Epithelial cell of proximal tubule (primary cell): ENCODE measurements at places on chromosomes 4 and X. TPM values are rescaled to one million over a fixed set of nuclear protein-coding genes. Genes with fewer than 3 reads are reported as not detected.

The CCKAR gene
- not detected in 2 replicates for total RNA-seq

DNA sequence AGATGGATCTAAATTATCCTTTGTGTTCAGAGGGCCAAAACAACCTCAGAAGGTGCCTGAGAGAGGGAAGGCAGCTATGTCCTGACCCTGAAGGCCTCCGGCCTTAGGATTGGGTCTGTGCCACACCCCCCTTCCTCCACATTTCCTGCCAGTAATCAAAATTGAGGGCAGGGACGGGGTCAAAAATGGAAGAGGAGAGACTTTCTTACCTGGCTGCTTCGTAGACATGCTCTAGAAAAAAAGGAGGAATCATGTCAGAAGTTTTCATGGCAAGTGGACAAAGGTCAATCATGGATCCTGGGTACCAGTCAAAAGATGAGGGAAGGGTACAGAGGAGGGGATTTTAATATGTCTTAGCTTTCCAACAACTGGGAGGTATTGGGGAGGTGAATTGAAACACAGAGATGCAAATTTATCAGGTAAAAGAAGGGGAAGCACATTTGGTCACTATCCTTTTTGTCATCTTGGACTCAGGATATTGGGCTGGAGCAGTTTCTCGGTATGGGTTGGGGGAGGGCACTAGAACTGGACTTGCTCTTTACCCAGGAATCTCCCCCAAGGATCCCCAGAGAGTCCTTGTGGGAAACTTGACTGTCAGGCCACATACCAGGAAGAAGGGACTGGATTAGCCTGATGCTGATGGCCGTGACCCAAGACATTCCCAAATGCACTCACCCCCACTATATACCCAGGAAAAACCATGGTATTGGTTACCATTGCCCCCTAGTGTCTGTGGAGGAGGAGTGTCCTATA is 17.1 kb downstream of the VSIG4 start:
- no peak for DNase-seq

DNA sequence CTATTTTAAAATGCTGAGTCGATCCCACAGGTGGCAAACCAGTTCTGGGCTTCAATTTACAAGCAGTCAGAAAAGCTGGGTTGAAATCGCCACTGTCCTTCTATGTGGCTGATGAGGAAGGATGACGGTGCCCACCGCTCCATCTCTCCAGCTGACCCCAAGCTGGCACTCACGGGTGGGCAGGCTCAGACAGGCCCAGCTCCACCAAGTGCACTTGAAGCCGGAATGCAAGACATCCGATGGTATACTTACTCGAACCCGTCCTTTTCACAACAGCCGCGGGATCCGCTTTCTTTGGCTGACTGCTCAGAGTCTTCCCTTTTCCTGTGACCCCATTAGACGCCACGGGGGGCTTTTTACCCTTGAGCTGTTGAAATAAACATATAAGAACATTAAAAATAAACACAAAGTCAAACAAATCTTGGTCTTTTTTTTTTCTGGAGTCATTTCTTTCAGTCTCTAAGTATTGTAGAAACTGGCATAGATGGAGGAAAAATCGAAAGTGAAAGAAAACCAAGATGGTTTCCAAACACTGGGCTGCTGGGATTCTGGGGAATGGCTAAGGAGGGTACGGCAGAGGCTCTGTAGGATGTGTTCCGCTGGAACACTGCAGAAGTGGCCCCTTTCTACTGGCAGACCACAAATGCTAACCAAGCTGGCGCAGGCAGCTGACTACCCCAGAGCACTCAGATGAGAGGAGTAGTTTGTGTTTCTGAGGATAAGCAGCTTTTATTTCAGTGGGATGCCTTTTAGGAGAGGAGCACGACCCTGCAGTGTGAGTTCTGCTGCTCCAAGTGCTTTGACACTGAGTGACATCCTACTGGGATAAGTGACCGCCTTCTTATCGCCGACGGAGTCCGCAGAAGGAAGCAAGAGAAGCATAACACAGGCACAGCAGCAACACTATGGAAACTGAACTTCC is 160.9 kb downstream of the AFAP1 start:
- DNase-seq: no peak

The TIGD4 gene
- 0.12 and 0.36 TPM in 2 replicates for total RNA-seq

The GC gene
- total RNA-seq: not detected in 2 replicates

- no peak for DNase-seq
Measured at GRCh38 chrX:49884290-49884862, 5.1 kb downstream of the USP27X start.

DNA sequence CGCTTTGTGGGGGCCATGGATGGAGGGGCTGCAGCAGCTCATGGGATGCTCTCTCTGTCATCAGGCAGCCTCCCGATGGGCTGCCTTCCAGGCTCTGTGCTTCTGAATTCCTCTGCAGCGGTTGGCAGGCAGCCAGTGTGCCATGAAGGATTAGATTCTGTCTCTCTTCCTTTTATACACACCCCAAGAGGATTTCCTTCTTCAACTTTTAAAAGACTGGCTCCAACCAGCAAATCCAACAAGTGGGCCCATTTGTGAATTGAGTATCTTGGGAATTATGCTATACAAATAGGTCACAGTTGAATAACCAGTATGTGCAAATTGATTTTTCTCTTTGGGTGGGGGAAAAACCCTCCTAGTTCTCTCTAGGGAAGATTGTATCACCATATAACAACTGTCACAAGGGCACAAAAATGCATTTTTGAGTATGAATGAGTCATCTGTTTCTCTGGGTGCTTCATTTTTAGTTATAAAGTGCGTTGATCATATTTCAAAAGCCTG is 96.8 kb upstream of the FAT1 start:
- no peak for DNase-seq

DNA sequence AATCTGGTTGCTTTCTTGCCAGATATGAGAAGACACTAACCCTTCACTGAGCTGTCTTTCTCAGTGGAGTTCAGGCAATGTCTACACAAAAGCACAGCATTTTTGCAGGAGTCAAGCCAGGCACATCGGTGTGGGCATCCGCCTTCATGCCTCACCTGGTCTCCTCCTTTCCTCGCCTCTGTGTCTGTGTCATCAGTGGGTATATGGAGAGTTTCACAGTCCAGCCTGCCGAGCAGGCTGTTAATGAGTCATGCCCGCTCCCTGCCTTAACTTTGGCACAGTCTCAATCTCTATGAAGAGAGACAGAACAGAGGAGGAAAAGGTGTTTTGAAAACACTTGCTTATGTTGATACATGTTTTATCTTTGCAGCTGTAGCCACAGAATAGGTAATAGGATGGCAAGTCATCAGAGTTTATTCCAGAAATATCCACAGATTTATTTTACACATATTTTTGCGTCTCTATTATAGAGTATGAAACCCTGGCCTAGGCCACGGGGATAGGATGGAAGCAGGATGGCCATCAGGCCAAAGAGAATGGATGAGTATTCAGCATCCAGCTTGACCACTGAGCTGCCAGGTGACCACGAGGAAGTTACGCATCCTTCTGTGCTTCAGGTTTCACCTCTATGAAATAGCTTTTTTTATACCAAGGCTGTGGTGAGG is 32.8 kb upstream of the MAML3 start:
- DNase-seq: peak; percentile 54

DNA sequence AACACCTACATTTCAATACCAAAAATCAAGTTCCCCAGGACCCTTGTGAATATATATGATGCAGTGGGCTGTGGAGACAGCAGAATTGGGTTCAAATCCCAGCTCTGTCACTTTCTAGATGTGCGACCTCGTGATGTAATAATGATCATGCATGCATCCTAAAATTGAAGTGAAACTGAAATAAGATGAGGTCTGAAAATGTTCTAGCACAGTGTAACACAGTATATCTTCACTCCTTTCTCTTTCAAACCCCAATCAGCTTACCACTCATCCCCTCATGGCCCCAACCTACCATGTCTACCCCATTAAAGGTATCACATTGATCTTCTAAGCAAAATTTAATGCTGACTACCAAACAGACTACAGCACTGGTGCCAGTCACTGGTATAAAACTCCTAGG is 69.9 kb upstream of the BRS3 start:
- no peak for DNase-seq

DNA sequence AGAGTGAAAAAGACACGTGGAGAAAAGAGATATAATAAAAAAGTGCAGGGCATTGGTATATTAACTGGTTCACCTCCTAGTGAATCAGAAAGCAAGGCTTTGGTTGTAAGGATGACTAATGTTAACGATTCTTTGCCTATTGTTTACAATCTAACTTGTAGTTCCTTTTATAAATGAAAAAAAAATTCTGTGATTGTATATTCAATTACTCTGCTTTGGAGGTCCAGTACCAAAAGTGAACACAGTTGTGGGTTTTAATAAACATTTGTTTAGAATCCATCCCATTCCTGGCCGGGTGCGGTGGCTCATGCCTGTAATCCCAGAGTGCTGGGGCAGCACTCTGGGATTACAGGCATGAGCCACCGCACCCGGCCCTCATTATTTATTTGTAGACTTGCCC is 36.9 kb upstream of the PRSS12 start:
- no peak for DNase-seq

- DNase-seq: no peak
Measured at GRCh38 chr4:69122476-69122875, 26.2 kb downstream of the UGT2B7 start.

DNA sequence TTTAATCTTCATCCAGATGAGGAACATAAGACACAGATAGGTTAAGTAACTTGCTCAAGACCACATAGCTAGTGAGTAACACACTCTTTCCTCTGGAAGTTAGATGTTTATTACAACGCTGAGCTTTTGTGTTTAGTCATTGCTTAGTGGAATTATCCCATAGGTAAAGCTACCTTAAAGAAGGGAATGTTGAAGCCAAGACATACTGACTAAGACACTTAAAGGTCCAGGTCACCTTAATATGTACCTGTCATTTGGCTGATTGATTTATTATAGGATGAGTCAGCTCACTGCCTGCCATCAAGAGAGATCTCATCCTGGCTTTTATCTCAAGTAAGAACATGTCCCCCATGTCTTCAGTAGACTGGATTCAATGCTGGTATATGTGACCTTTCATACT is 53.4 kb downstream of the KDR start:
- DNase-seq: no peak

GRCh38 chrX:69987691-69988090 is 62.0 kb downstream of the AWAT2 start:
- no peak for DNase-seq

GRCh38 chr4:156981262-156981769 is 9.7 kb upstream of the PDGFC start:
- no peak for DNase-seq

DNA sequence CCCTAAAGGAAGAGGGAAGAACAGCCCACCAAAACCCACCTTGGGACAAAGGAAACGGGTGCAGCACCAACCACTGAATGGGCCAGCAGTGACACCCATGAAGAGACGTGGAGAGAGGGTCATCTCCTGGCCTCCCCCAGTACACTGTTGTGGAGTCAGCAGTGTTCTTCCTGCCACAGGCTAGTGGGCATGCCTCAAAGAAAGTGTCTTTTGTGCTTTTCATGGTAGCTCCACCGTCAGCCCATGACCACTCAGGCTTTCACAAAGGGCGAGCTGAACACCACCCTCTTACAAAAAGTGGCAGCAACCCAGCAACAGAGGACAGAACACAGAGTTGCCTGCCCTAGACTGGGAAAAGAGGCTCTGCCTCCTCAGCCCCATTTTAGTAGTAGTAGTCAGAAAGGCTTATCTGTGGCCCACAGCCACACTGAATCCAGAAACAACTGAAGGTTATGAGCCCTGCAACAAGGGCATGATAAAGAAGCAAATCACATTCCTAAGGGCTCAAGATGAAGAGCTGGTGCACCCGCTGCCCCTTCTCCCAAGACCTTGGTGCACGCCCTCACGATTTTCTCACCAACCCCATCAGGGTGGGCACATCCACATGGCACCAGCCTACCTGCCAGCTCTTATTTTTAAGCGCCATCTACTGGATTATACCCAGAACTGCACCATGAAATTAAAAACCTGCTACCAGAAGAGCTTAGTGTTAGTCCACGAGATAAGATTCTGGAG is 53.1 kb downstream of the RAB28 start:
- no peak for DNase-seq

DNA sequence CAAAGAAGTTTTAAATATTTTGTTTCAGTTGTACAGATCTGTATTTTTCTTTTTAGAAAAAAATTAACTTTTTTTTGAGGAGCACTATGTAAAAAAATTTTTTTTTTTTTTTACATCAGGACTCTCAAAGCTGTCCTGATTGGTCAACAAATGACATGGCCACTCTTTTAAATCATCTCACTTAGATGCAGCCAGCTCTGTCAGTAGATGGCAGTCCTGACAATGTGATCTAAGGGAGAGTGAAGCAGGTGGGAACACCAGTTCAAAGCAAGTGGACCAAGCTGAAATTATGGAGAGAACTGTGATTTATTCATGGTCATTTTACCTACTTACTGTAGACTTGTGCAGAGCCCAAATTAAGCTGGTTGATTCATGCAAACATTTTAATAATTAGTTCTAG is 174.7 kb upstream of the GPRIN3 start:
- DNase-seq: no peak

GRCh38 chr4:102632241-102633065 is 128.3 kb downstream of the MANBA start:
- DNase-seq: no peak

DNA sequence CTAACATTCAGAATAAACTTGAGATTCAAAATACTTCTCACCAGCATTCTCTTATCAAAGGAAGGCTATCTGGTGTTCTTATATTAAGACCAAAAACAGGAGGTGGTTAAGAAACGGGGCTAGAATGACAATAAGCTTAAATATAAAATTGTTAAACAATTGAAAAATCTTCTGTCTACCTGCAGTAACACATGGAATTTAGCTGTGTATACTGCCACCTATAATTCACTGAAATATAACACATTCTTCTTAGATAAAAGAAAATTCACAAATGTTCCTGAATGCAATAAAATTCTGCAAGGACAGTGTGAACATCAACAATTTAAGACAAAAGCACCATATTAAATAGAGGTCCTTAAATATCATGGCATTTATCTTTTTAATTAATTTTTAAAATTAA is 11.5 kb upstream of the PCDH10 start:
- DNase-seq: no peak

- no peak for DNase-seq
Measured at GRCh38 chr4:145440292-145441007, 41.2 kb upstream of the SMAD1 start.

GRCh38 chr4:182062936-182063335 is 180.3 kb upstream of the TENM3 start:
- peak; percentile 42 for DNase-seq

The RPS6KA6 gene
- 0.58 and 1.5 TPM in 2 replicates for total RNA-seq

GRCh38 chrX:153641627-153642026 is 5.4 kb upstream of the DUSP9 start:
- DNase-seq: no peak

The SRPX gene
- total RNA-seq: 32.0 and 37.0 TPM in 2 replicates

- no peak for DNase-seq
Measured at GRCh38 chrX:2462780-2463179, 38.0 kb downstream of the DHRSX start.

- DNase-seq: no peak
Measured at GRCh38 chr4:108044951-108045686, 55.4 kb downstream of the HADH start.

DNA sequence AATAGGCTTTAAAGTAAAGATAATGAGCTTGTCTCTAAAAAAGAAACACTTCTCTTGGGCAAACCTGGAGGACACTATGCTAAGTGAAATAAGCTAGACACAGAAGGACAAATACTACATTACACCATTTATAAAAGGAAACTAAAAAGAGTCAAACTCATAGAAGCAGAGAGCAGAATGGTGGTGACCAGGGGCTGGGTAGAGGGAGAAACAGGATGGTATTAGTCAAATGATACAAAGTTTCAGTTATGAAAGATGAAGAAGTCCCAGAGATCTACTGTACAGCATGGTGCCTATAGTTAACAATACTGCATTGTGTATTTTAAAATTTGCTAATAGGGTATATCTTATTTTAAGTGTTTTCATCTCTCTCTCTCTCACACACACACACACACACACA is 28.5 kb downstream of the ACSL4 start:
- DNase-seq: no peak
